Glutamatergic neuron (in vitro differentiated cells): ENCODE measurements at places on chromosomes 5 and 9. TPM values are rescaled to one million over a fixed set of nuclear protein-coding genes. Genes with fewer than 3 reads are reported as not detected.
A peak's percentile ranks its signal among the peaks of the same experiment; 100 is the strongest.

DNA sequence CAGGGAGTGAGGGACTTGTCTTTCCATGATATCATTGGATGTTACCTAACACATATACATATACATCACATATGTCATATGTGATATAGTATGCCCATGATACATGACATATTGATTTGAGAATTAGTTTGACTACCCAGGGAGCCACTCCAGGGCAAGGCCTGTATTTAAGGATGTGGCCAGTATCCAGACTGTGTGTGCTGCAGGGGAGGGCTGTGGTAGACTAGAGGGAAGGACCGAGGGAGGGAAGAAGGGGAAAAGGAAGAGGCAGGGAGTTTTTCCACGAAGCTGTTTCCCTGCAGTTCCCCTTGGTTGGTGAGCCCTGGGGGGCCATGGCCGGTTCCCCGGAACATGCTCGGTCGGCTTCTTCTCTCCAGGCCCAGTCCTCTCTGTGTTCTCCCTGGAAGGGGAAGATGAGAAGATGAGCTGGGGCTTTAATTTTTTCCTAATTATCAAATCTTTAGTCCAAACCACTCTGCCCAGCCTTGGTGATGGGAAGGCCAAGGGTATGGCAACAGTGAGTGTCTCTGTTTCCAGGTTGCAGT lies 48.7 kb downstream of the NSUN2 start:
- DNase-seq = no peak

DNA sequence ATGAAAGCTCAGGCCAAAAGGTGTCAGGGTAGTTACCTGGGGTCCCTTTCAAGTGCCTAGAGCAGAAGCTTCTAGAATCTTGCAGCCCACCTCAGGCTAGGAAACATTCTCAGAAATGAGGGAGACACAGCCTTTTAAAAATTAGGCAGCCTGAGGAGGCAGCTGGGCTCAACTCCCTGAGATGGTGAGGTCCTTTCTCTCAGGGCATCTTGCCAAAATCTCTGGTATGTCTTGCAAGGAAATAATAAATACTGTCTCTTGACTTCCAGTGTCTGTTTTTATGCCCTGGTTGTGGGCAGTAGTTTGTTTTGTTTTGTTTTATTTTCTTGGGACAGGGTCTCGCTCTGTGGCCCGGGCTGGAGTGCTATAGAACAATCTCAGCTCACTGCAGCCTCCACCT lies 100.9 kb upstream of the APC start:
- DNase-seq = no peak

- DNase-seq = no peak
These were observed 194.8 kb upstream of the IL12B start for GRCh38 chr5:159525117-159525516.

DNA sequence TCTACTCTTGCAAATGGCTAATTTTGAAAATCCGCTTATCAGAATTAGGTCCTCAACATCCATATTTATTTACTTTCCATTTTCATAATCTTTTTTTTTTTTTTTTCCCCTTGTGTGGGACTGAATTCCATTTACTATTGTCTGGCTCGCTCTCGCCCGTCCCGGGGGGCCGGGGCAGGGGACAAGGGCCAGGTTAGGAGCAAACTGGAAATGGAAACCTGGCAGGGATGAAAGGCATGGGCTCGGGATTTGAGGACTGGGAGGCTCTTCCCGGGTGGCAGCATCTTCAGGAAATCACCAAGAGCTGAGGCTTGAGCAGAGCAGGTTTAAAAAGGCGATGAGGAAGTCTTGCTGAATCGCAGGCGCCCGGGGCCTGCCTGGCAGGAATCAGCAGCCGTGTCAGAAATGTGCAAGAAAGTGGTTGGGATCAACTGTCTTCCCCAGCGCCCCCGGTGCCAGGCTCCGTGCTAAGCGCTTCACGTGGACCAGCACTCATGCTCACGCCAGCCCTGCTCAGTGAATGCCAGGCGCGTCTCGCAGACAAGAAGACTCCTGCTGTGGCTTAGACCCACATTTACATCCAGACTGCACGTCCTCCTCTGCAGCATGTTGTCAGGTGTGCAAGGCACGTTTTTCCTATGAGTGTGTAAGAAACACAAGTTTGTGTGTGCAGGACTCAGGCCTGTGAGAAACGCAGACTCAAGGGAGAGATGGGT lies 66.3 kb upstream of the UNC5A start:
- no peak for DNase-seq

GRCh38 chr5:87136096-87136495 lies 131.6 kb upstream of the RASA1 start:
- no peak for DNase-seq

- DNase-seq = no peak
These were observed 95.9 kb downstream of the UGCG start for GRCh38 chr9:111992523-111992922.

DNA sequence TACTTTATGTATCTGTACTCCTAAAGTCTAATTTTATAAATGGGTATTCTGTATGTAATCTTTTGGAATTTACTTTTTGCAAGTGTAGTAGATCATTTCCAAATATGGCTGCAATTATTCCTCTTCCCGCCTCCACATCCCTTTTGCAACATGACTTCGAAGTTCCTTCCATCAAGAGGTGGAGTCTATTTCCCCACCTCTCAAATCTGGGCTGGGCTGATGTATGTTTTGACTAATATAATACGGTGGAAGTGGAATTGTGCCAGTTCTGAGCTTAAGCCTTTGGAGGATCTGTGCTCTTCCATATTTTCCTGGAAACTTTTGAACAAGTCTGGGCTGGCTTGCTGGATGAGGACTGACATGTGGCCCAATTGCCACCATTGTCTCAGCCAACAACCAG lies 155.9 kb downstream of the FGF18 start:
- no peak for DNase-seq

DNA sequence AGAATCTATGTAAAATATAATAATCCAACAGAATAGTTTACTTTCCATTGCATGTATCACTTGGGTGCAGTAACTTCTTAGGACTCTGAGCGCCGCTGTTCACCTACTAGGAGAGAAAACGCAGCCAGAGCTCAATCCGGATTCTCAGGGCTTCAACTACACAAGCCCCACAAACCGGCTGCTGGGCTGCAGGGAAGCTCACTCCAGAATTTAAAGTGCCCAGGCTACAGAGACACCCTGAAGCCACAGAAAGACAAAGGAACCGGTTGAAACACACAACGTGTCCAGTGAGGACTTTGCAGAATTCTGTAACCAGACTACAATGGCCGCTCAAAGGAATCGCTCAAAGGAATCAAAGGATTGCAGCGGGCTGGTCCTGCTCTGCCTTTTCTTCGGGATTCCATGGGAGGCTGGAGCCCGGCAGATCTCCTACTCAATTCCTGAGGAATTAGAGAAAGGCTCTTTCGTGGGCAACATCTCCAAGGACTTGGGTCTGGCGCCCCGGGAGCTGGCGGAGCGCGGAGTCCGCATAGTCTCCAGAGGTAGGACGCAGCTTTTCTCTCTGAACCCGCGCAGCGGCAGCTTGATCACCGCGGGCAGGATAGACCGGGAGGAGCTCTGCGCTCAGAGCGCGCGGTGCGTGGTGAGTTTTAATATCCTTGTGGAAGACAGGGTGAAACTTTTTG lies at the start of gene PCDHGA10:
TSS of gene PCDHGA10 (plus strand) at position 134 of the 686 bp plus-strand sequence. CDS start at position 323, 189 bp downstream.
- DNase-seq = peak; percentile 40

GRCh38 chr9:16825971-16826625 lies 44.4 kb downstream of the BNC2 start:
- DNase-seq = no peak

DNA sequence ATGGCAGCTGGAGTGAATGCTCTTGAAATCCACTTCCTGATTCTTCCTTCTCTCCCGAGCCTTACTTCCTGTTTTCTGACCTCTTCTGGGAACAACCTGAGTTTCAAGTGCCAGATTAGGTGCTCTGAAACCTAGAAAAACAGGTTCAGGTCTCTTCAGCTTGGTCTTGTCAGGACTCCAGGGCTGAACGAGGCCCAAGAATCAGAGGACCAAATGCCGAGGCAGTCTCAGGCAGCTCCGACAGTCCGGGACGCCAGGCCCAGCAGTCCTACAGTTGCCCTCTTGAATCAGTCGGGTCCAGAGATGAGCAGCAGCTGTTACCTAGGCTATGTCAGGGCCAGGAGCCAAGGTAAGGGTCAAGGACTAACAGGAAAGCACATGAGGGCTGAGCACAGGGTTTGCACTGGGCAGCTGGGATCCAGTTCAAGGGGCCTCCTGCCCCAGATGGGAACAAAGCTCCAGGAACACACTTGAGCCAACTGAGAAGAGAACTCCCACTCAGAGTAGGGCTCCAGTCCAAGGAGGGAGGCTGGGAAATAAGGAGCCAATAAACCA lies 38.3 kb upstream of the ADRA1B start:
- no peak for DNase-seq

- no peak for DNase-seq
These were observed 4.8 kb downstream of the GM2A start for GRCh38 chr5:151257731-151258181.

GRCh38 chr5:139872851-139873794 lies 77.5 kb downstream of the PSD2 start:
- no peak for DNase-seq

ATOSB gene
- total RNA-seq = 51.0 TPM

SLC36A3 gene
- not detected for total RNA-seq

MPDZ gene
- total RNA-seq = 38.7 TPM

GOLGA2 gene
- total RNA-seq = 78.3 TPM

PCDHB3 gene
- 36.9 TPM for total RNA-seq

SHLD3 gene
- total RNA-seq = 4.7 TPM

ARHGEF28 gene
- 0.47 TPM for total RNA-seq
